ENCODE measurements at places on chromosomes 5 and 9.

GRCh38 chr5:148685520-148686134 lies 31.3 kb upstream of the HTR4 start:
- no peak for DNase-seq

DNA sequence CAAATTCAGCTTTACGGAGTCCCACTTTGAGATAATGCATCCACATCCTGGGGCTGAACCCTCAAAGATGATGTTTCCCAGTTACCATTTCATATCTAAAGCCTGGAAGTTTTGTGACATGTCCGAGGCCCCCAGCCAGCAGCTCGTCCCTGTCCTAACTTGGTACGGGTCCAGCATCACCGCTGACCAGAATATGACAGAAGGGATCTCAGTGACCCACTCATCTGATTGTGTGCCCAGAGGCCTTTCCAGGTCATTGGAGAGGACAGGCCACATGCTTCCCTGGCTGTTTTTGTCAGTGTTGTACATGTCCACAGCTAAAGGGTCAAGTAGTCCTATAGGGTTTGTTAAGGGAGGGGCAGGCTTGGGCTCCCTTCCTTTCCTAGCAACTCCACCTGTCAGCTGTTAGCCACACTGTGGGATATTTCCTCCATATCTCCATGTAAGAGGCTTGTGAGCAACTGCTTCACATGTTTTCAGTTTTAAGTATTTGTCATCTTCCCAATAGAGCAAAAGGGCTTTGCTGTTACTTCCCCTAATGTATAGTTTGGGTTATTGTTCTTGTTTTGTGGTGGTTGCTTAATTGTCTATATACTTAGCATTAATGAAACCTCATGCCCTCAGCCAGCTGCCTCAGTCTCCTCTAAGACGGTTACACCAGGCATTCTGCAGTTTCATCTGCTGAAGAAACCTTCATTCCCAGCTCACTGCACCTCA lies 33.4 kb downstream of the SECISBP2 start:
- no peak for DNase-seq

GRCh38 chr5:14948383-14948782 lies 76.8 kb upstream of the ANKH start:
- no peak for DNase-seq

GRCh38 chr9:2657427-2657826 lies 35.8 kb downstream of the VLDLR start:
- no peak for DNase-seq

DNA sequence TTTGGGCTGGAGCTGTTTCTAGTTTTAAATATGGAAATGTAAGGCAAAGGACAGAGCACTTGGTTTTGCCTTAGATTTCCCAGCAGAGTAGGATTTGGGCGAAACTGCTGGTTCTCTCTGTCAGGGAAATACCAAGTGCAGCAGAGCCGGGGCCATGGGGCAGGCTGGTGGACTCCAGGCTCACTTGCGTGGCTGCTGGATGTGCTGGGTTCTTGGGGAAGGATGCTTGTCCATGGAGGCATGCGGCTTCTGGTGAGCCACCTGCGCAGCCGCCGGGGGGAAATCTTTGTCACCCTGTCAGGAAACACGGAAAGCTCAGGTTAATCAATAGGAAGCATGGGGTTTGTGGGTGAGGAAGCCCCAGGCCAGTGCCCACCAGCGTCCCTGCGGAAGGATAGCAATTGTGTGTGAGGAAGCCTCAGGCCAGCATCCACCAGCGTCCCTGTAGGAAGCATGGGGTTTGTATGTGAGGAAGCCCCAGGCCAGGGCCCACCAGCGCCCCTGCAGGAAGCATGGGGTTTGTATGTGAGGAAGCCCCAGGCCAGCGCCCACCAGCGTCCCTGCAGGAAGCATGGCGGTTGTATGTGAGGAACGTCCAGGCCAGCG lies 80.1 kb downstream of the DAP start:
- DNase-seq, result no peak

GRCh38 chr9:437574-438001 lies 222.9 kb downstream of the DOCK8 start:
- DNase-seq, result no peak

DNA sequence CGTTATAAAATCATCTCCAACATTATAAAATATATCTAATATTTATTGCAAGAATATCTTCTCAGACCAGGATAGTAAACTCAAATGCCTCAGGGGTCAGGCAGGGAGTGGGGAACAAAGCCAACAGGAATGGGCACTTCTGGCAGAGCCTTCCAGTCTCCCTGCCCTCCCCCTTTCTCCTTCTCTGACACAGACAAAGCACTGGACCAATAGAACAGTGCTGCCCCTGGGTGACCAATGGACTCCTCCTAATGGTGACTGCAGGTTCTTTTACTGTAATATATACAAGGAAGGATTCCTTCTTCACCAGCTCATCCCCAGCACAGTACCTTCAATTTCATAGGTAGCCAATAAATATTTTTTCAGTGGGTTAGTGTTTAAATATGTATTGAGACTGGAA lies 31.1 kb upstream of the MAMDC2 start:
- no peak for DNase-seq

DNA sequence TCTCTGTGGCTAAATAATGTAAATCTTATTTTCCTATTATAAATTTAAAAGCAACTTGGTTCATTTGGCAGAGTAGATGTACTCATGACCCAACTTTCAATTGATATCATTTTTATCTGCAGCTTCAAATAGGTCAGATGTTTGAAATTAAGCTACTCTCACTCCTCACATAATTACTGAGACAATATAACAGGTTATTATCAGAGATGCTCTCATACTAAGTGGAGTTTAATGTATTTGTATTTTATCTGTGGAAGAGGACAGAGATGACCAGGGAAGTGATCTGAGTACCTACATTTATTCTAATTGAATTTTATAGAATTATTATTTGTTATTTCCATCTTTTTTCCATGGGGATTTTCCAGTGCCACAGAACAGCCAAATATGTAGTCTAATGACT lies 177.4 kb upstream of the PRLR start:
- DNase-seq, result no peak

- DNase-seq, result no peak
These were observed 62.1 kb downstream of the DCP2 start for GRCh38 chr5:113038714-113039113.

GRCh38 chr5:80656425-80656824 lies 1.6 kb upstream of the DHFR start:
- no peak for DNase-seq

- DNase-seq, result no peak
These were observed 377.7 kb downstream of the PRR16 start for GRCh38 chr5:120841830-120842229.

DNA sequence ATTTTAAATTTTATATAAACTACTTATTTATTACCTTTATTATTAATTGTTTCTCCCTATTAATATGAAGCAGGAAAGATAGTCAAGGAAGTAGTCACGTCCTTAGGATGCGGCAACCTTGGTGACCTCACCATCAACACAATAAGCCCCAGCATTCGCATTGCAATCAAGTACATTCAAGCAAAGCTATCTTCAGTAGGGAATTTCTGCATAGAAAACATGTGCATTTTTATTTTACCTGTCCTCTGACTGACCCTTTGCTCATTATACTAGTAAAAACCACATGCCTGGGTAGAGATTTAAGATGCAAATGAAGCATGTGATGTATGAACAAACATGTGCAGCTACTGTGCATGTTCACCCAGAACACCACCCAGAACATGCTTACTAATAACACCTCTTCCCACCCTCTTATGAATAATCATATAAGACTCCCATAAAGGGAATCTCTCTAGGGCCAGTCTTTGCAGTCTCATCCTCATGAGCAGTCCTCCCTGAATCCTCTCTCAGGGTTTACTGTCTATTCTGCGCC lies 869.6 kb downstream of the TAF11L14 start:
- no peak for DNase-seq

DNA sequence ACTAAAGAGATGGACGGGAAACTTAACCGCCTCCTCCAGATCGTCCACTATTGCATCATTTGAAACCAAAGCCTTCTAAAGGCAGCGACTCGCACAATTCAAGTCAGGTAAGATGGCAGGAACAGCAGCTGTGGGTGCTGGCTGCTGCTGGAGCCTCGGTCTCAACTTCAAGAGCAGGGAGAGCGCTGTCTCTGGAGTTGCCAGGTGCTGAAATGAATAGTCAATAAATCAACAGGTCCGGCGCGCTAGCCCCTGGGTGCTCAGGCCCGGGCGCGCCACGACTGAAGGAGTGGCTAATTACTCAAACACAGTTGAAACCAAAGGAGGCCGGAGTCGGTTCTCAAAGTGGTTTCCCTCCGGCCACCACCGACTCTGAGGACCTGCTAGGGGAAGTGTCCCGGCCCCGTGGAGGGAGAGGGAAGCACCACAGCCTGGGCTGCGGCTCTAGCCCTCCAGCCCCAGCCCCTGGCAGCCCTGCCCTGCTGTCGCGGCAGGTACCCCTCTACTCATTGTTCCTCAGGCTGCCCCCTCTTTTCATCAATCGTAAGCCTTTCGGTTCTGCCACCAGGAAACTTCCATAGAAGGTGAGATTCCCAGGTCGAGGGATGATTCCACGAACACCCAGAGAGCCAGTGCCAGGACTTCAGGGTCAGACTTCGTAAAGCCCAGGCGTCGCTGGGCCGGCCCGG lies 804 bp downstream of the TTC39B start:
- DNase-seq, result no peak

DNA sequence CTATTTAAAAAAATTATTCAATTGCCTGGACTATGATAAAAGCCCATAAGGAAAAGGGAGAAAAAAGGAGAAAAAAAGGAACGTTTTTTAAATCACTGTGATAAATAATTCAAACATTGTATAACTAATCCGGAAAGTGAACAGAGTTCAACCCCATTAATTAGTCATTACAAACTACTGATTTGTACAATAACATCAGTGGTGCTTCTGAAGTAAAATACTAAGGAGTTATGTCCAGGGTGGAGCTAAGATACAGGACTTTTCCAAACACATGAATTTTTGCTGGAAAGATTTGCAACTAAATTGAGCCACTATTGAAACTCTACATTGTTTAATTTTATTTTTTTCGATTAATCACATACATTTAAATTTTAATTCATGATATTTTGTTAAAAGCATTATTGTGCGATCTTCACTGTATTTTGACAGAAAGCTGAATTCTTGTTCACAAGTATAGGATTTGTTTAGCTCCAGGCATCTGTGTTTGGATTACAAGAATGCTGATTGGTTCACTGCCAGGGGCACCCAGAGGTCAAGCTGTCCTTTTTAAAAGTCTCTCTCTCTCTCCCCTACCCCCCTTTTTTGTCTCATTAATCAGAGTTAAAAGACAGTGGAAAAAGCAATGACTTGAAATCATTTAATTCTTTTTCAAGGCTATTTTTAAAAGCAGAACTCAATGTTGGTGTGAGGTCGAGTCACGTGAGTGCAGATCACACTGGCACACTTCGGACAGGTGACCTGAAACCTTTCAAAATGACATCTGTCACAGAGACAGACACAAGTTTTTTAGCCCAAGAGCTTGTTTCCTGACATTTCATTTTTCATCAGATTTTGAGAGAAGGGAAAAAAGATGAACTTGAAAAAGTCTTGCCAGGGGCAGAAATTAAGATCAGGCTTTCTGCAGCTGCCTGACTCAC lies 387.3 kb downstream of the NR2F1-AS1 start:
- DNase-seq, result no peak

DNA sequence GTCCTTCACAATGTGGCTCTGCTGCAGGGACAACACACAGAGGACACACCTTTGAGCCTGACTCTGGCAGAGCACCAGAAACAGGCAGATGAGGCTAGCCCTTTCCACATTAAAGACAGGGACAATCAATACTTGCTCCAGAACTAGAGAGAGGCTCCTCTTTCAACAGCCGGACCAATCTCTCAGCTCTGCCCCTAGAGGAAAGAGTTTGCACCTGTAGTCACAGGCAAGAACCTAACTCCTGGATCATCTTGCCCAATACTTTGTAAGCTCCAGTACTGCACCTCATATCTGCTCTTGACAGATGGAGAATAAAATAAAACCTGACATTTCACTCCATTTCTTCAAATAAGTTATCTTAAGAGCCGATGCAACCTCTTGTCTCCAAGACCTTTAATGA lies 52.1 kb downstream of the EPB41L4A start:
- no peak for DNase-seq

DNA sequence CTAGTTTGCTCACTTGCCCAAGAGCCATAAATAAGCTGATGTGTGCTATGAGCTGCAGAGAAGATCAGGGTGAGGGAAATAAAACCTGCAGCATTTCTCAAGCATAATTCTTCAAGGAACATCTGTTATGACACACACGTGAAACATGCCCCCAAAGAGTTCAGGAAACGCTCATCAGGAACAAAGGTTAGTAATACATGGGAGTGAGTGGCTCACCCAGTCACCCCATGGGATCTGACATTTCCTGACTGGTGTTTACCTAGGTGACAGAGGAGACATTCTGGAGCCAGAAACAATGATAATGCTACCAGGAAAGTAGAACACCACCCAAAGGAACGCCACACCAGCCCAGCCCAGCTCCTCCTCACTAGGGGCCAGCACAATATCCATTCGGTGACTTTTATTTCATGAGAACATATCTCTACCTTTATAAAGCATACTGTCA lies 66.0 kb downstream of the FRMD3 start:
- DNase-seq, result no peak

DNA sequence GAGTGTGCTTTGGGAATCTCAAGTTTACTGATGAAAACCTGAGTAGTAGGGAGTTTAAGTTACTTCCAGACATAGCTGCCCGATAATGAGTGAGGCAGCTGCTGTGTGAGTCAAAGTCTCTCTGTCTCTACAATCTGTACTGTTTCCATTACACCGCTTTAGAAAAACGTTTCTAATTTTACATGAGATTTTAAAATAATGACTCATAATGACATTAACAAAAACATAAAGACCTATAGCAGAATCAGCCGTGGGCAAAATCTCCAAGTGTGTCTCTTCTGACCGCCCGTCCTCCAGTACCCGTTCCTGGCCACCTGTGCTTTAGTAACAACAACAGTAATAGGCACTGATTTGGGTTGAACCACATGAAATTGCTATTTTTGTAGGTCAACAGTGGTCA lies 69.6 kb upstream of the PRRC1 start:
- DNase-seq, result no peak

DNA sequence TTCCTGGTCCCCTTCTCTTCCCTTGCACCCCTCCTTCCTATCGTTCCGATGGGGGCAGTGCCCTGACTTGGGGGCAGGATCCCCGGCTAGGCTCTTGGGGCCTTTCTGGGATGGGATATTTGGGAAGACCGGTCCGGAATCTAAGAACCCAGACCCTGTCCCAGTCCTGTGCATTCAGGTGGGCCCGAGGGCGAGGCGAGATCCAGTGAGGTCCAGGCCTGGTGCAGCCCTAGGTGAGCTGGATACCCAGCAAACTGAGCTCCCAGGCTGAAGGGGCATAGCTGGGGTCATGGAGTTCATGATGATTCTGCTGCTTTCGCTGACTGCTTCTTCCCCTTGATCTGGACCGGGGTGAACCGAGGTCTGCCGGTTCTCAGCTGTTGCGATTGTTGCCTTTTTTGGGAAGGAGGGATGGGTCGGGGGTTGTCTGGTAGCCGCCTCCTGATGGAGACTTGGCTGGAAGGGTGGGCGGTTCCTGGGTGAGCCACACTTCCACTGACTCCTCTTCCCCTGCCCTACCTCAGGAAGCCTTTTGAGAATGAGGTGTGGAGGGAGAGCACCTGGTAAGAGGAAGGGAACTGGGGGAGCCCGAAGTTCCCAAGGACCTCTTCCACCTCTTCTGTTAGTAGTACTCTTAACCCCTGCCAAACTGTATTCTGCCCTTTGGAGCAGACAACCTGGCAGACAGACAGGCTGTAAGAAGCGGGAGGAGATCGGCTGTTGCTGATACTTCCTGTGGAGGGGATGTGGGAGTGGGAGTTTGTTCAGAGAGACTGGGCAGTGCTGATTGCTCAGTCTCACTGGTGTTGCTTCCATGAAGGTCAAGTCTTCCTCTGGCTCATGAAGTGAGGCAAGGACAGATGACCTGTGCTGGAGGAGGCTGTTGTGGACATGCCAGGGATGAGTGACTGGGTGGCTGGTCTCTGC lies 1.0 kb downstream of the LRRC8A start:
- DNase-seq, result no peak
